ENCODE measurements at places on chromosomes 7 and 10.

- DNase-seq, result no peak
These were observed at the start of gene KLF6 for GRCh38 chr10:3784510-3785250. Gene KLF6, minus strand, starts transcription at chr10:3785209. Its CDS starts 195 bp downstream, at chr10:3785014.

GRCh38 chr7:85222522-85222921 is 35.7 kb upstream of the SEMA3D start:
- DNase-seq, result no peak

- no peak for DNase-seq
These were observed 160.5 kb downstream of the ADAM12 start for GRCh38 chr10:126227762-126228134.

DNA sequence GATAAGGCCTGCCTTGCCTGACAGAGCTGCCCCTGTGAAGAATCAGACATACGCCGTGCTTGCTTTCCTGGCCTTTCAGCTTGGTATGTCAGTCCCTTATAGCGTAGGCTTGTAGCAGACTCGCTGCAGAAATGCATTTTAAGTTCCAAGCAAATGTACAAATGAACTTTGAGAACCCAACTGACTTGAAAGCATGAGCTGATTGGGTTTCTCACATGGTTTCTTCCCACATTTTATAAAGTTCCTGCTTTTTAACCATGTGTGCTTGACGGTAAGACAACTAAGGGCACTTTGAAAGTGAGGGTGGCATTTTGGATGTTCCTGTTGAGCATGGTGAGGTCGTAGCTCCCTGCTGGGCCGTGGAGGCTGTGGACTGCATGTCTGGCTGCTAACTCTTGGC is 62.6 kb downstream of the CCNY start:
- no peak for DNase-seq

DNA sequence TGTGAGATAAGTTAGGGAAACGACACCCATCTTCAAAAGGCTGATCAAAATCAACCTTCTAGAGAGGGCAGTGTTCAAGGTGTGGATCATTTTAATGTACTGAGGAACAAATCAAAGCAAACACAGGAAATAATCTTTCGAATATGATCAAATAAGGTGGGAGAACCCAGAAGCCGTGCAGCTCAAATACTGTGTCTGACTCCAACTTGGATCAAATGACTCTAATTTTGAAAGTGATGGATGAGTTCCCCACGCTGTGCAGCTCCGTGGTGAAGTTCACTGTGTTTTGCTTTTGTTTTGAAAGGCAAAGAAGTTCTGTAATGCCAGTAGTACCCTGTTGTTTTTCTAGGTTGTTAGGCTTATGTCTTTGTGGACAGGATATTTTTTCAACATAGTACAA is 250.9 kb downstream of the SFMBT2 start:
- DNase-seq, result no peak

DNA sequence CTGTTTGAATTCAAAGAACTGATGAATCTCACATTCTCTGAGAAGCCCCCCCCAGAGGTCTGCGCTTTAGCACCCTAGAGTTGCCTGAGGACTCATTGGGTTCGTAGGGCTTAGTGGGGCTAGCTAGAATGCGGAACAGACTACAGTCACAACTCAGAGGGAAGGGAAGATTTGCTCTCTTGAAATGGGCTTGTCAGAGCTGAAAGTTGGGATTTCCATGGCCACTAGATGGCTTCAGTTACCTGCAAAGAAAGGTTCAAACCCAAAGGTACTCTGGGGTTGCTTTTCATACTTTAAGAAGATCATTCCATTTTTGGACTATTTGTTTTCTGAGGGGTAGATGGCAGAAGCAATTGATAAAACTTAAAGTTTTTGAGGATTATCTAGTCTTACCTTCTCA is 205.0 kb downstream of the BBS9 start:
- DNase-seq, result no peak

- no peak for DNase-seq
These were observed 92.8 kb downstream of the SDK1 start for GRCh38 chr7:3393862-3394261.

Data from D721Med (cell line).